Right forelimb (tissue), 1 donor: ENCODE measurements at places on chromosomes 1 and 21.

GRCh38 chr1:29849038-29849750, 612.9 kb downstream of the PTPRU start:
- peak; percentile 39 for DNase-seq

DNA sequence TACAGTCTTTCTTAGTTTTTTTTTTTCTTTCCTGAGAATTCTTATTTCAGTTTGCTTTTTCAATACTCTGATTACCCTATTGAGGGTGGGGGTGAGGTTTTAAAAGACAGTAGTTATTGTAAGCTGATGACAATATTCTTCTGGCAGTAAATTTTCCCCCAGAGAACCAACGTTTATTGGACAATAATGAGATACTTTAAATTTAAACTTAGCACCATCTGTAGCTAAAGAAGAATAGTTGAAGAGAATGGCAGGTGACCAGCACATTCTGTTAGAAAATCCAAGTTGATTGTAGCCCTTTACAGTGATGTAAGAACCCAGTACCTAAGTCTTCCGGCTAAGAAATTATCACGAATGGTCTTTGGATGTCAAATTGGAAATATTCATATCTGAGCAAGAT, 364.6 kb upstream of the LYPLAL1 start:
- DNase-seq: no peak

DNA sequence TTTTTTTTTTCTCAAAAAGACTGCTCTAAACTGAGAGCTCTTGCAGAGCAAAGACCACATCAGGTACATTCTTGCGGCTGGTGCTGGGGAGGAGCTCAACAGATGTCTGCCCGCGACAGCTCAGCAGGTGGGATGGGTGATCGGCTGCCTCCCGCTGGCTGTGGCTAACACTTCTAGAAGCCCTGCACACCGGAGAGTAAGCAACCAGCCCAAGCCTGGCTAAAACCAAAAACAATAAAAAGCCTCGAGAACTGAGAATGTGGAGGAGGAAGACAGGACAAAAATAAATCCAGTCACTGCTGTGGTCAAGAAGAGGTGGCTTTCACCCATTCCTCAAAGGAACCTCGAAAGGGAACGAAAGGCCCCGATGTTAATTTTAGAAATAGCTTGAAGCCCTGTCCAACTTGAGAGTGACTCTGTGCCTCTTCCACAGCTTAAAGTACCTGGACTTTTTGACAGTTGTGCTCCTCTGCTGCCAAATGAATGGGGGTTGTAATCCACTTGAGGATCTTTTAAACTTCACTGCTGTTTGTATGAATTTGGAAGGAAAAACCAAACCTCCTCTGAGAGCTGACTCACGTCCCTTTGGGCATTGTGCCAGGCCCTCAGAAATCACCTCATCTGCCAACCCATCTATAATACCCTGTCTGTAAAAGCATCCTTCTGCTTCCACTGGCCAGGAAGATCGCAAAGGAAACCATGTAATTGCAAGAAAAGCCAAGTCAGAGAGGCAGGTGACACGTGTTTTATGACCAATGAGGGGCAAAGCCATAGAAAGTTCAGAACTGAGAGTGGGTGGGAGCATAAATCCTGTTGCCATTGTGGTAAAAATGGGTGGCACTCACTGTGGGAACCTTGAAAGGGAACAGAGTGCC, 78.6 kb downstream of the KCNN3 start:
- DNase-seq: no peak

DNA sequence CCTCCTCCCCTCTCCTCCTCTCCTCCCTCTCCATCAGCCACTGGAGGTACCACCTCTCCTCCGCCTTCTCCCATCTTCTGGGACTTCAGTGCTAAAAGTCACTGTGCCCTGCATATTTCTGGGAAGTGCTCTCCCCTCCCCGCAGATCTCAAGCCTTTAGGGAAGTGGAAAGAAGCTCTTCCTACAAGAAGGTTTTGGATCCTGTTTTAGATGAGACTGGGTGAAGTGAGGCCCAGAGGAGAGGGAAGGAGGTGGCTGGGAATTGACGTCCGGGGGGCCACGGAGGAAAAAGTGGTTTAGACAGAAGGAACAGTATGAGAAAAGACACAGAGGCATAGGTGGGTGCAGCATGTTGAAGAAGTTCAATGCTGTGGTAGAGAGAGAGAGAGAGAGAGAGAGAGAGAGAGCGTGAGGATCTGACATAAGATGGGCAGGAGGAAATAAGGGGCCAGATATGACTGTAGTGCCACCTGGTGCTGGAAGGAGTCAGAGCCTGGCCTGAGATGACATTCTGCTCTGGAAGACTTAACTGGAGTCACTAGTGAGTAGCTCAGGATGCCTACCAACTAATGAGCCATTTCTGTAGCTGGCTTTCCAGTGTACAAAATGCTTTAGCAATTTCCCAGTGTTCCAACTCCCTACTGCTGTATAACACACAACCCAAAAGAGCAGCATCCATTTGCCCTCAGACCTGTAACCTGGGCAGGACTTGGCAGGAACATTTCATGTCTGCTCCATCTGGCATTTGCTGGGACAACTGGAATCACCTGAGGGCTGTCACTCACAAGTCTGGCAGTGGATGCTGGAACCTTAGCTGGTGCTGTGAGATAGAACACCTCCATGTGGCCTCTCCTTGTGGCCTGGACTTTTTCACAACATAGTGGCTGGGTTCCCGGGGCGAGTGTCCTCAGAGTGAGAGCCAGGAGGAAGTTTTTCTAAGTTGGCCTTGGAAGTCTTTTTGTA, 16.6 kb upstream of the ZSCAN20 start:
- DNase-seq: no peak

- DNase-seq: peak; percentile 79
Measured at GRCh38 chr1:203440771-203441170, 34.8 kb upstream of the PRELP start.

- no peak for DNase-seq
Measured at GRCh38 chr1:187465441-187465840, 636.7 kb downstream of the PLA2G4A start.

GRCh38 chr21:16634515-16634914, 878.3 kb upstream of the CXADR start:
- DNase-seq: no peak

GRCh38 chr1:200786788-200787187, 48.1 kb downstream of the CAMSAP2 start:
- no peak for DNase-seq

GRCh38 chr1:179612361-179612760, 20.7 kb downstream of the TDRD5 start:
- no peak for DNase-seq

DNA sequence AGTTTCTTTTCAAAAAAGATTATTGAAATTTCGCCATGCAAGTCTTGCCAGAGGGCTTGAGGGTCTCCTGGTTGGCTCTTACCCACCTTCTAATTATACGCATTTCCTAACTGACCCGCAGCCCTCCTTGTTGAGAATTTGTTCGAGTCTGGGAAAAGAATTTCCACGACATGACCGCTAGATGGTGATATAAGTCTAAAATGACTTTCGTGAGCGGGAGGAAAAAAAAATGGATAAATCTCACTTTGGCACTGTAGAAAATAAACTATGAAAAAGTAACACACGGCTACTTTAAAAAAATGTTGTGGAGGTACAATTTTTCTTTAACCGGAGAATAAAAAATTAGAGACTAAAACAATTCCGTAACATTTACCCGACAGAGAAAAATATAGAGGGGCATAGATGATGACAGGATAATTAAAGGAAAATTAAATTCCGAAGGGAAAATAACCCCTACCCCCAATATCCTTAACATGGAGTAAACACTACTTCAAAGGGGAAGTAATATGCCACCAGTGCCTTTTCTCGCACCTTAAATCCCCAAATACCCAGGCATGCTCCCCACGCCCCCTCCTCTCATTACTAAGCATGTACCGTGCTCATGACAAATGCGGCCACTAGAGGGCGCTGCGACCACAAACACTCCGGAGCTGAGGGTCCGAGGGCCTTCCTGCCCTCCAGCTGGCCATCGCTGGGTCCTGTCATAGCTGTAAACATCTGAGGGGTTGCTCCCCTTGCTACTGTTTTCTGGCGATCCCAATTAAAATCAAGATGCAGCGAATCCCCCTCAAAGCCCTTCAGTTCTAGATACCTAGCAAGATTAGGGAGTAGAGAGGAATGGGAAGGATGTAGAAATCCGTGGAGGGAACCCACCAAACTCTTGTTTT, 266.9 kb downstream of the ASTN1 start:
- peak; percentile 82 for DNase-seq

DNA sequence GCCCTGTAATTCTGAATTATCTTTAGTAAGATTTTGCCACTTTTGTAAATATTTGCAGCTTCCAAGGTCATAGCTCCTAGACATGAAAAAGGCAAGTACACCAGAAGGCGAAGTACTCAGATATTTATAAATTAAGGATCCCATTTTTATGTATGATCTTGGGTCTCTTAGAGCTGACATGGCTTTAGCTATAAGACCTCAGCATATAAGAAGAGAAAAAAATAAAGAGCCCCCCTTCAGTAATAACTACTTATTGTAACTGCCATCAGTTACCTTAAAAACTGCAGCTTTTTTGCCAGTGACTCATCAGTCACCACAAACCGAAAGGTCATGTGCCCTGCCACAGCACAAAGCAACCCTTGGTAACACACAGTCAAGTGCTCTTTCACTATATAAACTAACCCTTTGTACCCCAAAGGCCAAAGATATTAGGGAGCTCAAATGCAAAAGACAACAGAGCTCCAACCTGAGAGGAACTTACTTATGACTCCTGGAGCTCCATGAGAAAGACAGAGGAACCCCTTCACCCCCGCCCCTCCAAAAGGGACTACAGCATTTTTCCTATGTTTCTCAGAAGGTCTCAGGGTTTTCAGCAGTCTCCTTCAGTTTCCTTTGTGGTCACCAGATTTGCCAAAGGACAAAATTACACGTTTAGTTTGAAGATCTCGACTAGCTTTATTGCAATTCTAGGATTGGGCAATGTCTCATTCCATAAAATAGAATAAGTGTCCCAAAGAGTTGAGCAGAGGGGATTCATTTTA, 219.8 kb upstream of the DUSP10 start:
- DNase-seq: no peak

DNA sequence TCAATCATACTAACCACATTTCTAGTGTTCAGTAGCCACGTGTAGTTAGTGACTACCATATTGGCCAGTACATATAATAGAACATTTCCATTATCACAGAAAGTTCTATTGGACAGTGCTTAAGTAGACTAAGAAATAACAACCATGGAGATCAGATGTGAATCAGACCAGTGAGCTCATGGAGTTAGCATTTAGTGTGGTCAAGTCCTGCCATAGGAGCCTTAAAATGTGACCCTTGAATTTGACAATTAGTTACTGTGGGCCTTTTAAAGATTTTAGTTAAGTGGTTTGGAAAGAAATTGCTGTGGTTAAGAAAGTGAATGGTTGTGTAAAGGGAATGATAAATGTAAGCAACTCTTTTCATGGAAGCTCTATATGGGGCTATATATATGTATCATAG, 123.4 kb downstream of the POU2F1 start:
- DNase-seq: no peak
